ENCODE measurements at places on chromosomes 3 and 15. TPM values are rescaled to one million over a fixed set of nuclear protein-coding genes. Genes with fewer than 3 reads are reported as not detected.

DNA sequence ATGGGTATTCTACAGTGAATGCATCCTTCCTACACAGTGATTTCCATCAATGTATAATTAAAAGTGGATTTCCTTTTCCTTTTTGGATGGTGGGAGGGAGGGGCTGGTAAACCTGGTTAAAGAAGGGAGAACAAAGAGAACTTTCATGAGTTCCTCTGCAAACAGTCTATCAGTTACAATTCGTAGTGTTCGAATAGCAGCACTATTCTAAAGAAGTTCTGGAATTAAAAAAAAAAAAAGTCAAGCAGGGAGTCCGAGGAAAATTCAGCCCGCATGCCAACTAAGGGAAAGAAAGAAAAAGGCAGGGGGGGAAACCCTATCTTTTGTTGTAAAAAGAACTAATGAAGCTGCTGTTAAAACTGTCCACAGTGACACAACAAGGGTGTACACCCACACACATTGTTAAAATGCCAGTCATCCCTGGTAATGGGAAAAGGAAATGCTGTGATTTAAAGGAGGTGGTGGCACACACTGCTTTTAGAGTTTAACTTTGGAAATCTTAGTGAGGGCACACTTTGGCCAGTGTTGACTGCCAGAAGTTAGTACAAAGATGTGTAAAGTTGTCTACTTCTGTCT, 521.2 kb downstream of the ZIC1 start:
- no peak for DNase-seq

- DNase-seq = peak; percentile 92
Measured at GRCh38 chr3:32401556-32402081, 10.0 kb downstream of the CMTM7 start.

The TM4SF4 gene
- 0.57 TPM for total RNA-seq

The SLC22A13 gene
- total RNA-seq = 0.48 TPM

DNA sequence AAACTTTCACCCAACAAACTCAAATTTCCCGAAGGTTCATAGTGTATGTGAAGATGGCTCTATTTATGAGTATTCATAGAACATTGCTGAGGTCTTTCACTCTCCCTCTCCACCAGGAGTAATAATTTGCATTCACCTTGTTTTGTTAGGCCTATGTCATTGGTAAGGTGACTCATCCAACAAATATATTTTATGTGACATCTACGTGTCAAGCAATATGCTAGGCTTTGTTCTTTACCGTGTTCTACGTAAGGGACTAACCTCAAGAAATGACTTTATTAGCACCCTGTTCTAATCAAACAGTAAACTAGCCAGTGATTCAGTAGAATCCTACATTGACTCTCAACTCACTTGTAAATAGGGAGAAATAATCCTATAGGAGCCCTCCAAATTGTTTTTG, 334.4 kb downstream of the FGF12 start:
- no peak for DNase-seq

DNA sequence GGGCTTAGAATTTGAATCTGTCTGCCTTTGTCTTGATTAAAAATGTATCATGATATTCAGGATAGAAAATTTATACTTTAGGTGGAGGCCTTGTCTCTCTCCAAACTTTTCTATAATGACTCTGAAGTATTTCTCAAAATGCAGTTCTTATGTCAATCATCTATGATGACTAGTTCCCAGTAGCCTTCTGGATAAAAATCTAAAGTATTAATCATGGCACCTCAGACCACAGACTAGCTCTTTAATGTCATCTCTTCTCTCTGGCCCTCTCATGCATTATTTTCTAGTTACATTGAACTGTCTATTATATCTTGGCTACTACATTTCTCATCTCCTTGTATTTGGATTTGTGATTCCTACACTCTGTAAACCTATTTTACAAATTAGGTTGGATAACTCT, 96.9 kb downstream of the ZPLD1 start:
- no peak for DNase-seq
